ENCODE measurements at places on chromosomes 6 and 20.
A peak's percentile ranks its signal among the peaks of the same experiment; 100 is the strongest.

DNA sequence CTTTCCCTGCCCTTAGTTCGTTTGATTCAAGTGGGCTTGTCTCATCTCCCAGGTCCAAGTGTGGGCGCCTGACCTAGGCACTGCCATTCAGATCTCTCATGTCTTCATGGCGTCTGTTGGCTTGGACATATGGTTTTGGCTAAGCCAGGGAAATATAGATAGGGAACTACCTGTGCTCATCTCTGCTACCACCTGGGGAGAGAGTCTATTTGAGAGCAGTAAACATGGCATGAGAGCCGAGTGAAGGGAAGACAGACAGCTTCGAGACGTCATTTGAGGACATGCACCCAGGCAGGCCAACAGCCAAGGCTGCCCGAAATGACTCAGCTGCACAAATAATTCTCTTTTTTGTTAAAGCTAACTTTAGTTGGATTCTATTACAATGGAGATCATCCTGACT is 370.7 kb upstream of the AGPAT4 start:
- no peak for DNase-seq

GRCh38 chr20:43533060-43533459 is 25.6 kb downstream of the L3MBTL1 start:
- no peak for DNase-seq

GRCh38 chr6:35275744-35276260 is 16.3 kb downstream of the ZNF76 start:
- no peak for DNase-seq

DNA sequence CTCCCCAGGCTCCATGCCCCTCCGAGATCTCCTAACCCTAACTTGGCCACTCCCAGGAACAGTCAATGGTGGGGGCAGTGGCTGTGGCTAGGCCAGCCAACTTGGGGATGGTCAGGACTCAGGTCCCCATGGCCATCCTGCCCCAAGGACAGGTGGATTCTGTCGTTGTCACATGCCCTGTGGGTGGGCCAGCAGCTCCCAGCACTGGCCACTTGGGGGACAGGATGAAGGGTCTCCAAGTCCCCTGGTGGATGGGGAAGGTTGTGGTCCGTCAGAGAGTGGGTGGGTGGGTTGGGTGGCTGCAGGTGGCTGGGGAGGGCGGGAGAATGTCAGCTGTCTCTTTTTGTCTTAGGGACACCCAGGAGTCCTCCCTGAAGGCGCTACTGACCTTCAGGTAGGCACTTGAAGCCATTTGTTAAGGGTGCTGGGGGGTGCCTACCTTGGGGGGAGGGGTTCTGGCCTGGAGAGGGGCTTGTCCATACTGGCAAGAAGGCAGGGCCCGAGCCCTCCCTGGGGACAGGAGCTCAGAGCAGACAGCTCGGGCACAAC is 5.5 kb downstream of the COL9A3 start:
- DNase-seq = no peak

- no peak for DNase-seq
These were observed 23.9 kb downstream of the MAP7 start for GRCh38 chr6:136526196-136526930.

GRCh38 chr6:13412639-13413465 is 74.5 kb downstream of the GFOD1 start:
- DNase-seq = no peak

DNA sequence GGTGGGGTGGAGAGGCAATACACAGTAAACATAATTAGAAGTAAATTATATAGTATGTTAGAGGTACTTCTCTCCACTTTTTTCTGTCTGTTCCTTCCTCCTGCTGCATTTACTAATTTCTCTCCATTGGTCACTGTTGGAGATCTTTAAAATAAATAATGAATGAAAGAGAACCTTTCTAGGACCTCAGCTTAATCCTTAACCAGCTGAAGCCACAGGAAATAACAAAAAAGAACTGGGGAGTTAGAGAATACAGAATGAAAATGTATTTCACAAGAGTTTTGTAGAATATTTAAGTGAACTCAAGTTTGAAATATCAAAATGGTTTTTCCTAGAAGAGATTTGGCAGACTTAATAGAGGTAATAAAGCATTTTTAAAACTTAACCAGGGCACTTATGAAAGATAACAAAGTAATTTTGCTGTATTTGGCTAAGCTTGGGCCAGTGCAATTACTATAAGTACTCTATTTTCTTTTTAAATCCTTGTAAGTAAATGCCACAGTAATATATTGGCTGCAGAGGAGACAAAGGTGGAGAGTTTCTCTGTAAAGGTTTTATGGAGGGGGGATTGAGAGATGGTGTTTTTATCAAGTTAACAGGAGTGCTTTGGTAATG is 405.0 kb downstream of the CDKAL1 start:
- DNase-seq = no peak

DNA sequence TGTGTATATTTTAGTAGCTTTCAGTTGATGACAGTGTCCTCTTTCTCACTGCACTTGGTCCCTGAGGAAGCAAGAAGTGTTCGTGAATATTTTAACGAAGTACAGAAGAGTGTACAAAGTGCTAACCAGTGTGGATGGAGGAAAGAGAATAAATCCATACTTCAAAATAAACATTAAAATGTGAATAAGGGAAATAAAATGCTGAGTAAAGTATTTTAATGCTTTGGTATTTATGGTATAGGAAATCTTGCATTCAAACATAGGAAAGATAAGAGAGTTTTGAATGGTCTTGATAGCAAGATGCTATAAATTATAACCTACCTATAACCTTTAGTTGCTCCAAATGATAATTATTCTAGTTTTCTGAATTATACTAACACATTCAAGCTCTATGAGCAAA is 493.4 kb upstream of the EYS start:
- no peak for DNase-seq

- no peak for DNase-seq
These were observed 32.3 kb upstream of the OVOL2 start for GRCh38 chr20:18090044-18090443.

- DNase-seq = no peak
These were observed 3.9 kb downstream of the RWDD1 start for GRCh38 chr6:116575227-116575626.

- DNase-seq = no peak
These were observed 113.9 kb downstream of the NFATC2 start for GRCh38 chr20:51428401-51429143.

- DNase-seq = peak; percentile 69
These were observed 61.1 kb downstream of the NFATC2 start for GRCh38 chr20:51481341-51481914.

GRCh38 chr6:62441182-62441581 is 155.2 kb upstream of the KHDRBS2 start:
- no peak for DNase-seq

GRCh38 chr6:20415712-20416454 is 14.2 kb downstream of the E2F3 start:
- DNase-seq = no peak

DNA sequence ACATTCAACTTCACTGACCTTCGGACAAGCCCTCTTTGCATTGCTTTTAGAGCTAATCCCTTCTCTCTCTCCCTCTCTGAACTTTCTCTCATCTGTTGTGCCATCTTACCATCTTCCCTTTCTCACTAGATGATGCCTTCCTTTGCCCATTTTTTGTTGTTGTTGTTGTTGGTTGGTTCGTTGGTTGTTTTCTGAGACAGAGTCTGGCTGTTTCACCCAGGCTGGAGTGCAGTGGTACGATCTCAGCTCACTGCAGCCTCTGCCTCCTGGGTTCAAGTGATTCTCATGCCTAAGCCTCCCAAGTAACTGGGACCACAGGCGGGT is 18.8 kb downstream of the MAP3K5 start:
- no peak for DNase-seq

- no peak for DNase-seq
These were observed 54.1 kb upstream of the GGTLC1 start for GRCh38 chr20:24042646-24043045.

- no peak for DNase-seq
These were observed 257.7 kb downstream of the FARS2 start for GRCh38 chr6:5518936-5519491.

DNA sequence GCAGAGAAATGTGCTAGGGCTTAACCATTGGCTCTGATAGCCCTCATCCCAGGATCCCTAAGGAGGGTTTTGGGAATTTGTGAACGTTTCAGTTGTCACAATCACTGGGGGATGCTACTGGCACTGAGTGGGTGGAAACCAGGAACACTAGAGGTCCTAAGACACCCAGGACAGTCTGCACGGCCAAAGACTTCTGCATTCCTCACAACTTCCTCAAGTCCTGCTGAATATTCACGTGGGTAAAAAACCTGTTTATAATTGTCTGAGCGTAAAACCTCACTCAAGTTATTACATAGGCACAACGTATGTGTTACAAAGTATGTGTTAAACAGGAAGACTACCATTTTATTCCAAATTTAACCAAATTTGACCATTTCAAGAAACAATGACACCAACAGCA is 52.4 kb downstream of the GMDS start:
- no peak for DNase-seq
